ENCODE measurements at places on chromosomes 4 and X. TPM values are rescaled to one million over a fixed set of nuclear protein-coding genes. Genes with fewer than 3 reads are reported as not detected.

Gene MAGEE2
- 0.20 TPM for polyA plus RNA-seq

Gene SLC10A7
- 4.0 TPM for polyA plus RNA-seq

Gene CXCL6
- 0.75 TPM for polyA plus RNA-seq

Gene CHRDL1
- 70.2 TPM for polyA plus RNA-seq

Gene ATP1B4
- not detected for polyA plus RNA-seq

Gene SPANXN4
- not detected for polyA plus RNA-seq

Gene HTN3
- not detected for polyA plus RNA-seq

Gene DAPP1
- polyA plus RNA-seq = 0.34 TPM

Gene FHL1
- polyA plus RNA-seq = 97.0 TPM

Gene SMR3B
- polyA plus RNA-seq = not detected

Gene CSN2
- not detected for polyA plus RNA-seq

Gene NPY1R
- 1.8 TPM for polyA plus RNA-seq

Gene GAGE13
- not detected for polyA plus RNA-seq

Gene CDKL2
- 0.45 TPM for polyA plus RNA-seq

Gene MAGEC2
- not detected for polyA plus RNA-seq

Gene NAP1L2
- polyA plus RNA-seq = 2.6 TPM

Gene HOPX
- 8.8 TPM for polyA plus RNA-seq

Gene TACR3
- 0.01 TPM for polyA plus RNA-seq

Gene CSAG1
- polyA plus RNA-seq = not detected

Gene MAGEA9B
- not detected for polyA plus RNA-seq

Gene PABPC1L2A
- not detected for polyA plus RNA-seq

Gene DIPK2B
- 18.7 TPM for polyA plus RNA-seq

Gene IL21
- not detected for polyA plus RNA-seq

Gene TMPRSS11E
- polyA plus RNA-seq = not detected

Gene XPNPEP2
- 4.0 TPM for polyA plus RNA-seq

Gene GABRB1
- not detected for polyA plus RNA-seq

Gene XAGE1A
- polyA plus RNA-seq = not detected

Gene FRG1
- 52.0 TPM for polyA plus RNA-seq

Gene BDH2
- polyA plus RNA-seq = 90.6 TPM

Gene TMPRSS11A
- not detected for polyA plus RNA-seq

Gene WFS1
- polyA plus RNA-seq = 111 TPM

Gene CXCL11
- polyA plus RNA-seq = not detected

Gene FGFBP1
- not detected for polyA plus RNA-seq

Gene CLNK
- not detected for polyA plus RNA-seq

Gene COMMD8
- polyA plus RNA-seq = 8.9 TPM

Gene TMSB15C
- 7.0 TPM for polyA plus RNA-seq

Gene PPEF1
- 0.12 TPM for polyA plus RNA-seq

Gene RGS12
- polyA plus RNA-seq = 11.4 TPM

Gene ADAM29
- polyA plus RNA-seq = not detected

Gene RRH
- polyA plus RNA-seq = 0.20 TPM

Gene P2RY4
- not detected for polyA plus RNA-seq

Gene KIAA1210
- polyA plus RNA-seq = 0.04 TPM

Gene C4orf36
- polyA plus RNA-seq = 1.6 TPM

Gene TRAPPC11
- 32.3 TPM for polyA plus RNA-seq

Gene CYBB
- polyA plus RNA-seq = 3.5 TPM

Gene GLUD2
- 0.83 TPM for polyA plus RNA-seq

Gene CCKAR
- polyA plus RNA-seq = not detected

Gene ZNF732
- 0.44 TPM for polyA plus RNA-seq

Gene WAS
- 1.3 TPM for polyA plus RNA-seq

Gene PRMT9
- 6.8 TPM for polyA plus RNA-seq

Gene CXCL10
- polyA plus RNA-seq = 5.3 TPM

Gene RBMX2
- polyA plus RNA-seq = 24.4 TPM

Data from ovary (tissue), 10 donors.